ENCODE measurements at places on chromosomes 4 and X. TPM values are rescaled to one million over a fixed set of nuclear protein-coding genes. Genes with fewer than 3 reads are reported as not detected.

- no peak for DNase-seq
Measured at GRCh38 chr4:81360737-81361136, 111.0 kb downstream of the RASGEF1B start.

DNA sequence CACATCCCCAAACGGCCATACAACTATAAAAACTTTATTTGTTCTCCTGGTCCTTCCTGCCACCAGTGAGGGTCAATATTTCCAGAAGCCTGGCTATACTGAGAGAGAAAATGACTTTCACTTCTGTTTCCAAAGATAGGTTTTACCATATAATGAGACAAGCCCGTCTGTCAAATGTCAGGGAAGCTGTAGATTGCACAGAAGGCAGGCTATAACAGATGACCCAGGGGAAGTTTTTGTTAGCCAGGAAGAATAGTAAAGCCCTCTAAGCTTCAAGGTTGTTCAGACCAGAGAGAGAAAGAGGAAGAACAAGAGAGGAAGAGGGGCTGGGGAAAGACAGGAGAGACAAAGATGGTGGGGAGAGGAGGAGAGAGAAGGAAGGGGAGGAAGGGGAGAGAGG lies 217.5 kb downstream of the GBA3 start:
- no peak for DNase-seq

- no peak for DNase-seq
Measured at GRCh38 chr4:100288161-100288560, 97.9 kb upstream of the DDIT4L start.

DNA sequence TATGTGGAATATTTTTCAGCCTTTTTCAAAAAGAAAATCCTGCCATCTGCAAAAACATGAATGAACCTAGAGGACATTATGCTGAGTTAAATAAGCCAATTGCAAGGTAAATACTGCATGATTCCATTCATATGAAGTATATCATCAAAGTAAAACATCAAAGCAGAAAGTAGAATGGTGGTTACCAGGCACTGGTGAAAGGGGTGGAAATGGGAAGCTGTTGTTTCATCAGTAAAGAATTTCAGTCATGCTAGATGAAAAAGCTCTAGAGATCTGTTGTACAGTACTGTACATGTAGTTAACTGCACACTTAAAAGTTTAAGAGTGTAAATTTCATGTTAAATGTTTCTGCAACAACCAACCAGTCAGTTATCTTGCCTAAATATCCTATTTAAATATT lies 196.8 kb upstream of the ADGRL3 start:
- no peak for DNase-seq

GRCh38 chrX:105744291-105744690 lies 78.0 kb upstream of the NRK start:
- DNase-seq, result no peak

GRCh38 chr4:829761-830600 lies 4.1 kb upstream of the CPLX1 start:
- DNase-seq, result no peak

- no peak for DNase-seq
Measured at GRCh38 chr4:142883040-142883832, 37.1 kb upstream of the INPP4B start.

DNA sequence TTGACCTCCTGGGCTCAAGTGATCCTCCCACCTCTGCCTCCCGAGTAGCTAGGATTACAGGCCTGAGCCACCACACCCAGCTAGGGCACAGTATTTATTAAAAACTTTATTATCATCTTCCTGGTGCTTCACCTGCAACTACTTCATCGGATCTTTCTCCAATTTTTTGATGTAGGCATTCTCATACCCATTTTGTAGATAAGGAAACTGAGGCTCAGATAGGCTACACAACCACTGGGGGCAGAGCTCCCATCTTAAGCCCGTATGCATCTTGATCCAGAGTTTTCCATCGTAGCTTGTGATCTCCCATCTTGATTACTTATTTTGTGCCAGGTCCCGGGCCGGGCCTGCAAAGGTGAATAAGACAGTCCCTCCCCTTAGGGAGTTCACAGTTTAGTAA lies 68.1 kb upstream of the BCOR start:
- DNase-seq, result no peak

Gene SPIN2A
- not detected for total RNA-seq

Gene GPR82
- total RNA-seq, result not detected

Gene GRIA2
- not detected for total RNA-seq

Measured in right cardiac atrium (tissue), 5 donors.